ENCODE measurements at places on chromosomes 11 and 22.

DNA sequence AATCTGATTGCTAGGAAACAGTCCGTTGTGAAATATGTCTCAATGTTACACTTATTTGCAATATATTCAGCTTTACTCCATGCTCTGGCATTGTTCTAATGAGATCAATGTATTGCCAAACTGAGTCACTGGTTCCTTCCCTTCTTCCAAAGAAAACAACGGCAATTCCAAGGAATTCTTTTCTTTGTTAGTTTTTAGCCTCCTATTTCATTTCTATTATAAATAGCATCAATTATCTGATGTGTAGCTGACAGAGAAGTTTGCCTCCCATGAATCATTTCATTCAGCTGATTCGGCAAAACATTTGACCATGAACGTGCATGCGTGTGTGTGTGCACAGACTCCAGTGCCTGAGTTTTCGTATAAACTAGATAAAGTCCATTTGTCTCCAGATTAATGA is 346.8 kb downstream of the ETS1 start:
- no peak for DNase-seq

- DNase-seq, result no peak
Observed at GRCh38 chr22:24002272-24002671, 3.0 kb downstream of the GSTT4 start.

DNA sequence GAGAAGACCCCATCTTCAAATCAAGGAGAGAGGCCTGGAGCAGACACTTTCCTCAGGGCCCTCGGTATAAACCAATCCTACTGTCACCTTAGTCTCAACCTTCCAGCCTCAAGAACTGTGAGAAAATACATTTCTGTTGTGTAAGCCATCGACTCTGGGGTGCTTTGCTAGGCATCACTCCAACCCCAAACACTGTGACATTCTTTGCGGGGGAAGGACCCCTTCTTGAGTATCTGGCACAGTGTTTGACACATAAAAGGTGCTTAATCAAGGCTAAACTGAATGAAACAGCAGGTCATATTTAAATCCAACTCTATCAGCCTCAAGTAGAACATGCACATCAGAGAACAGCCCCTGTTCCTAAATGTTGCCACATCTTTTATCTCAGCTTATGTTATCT is 558.1 kb downstream of the INSC start:
- no peak for DNase-seq

- peak; percentile 61 for DNase-seq
Observed at GRCh38 chr22:48072777-48073176, 1310.3 kb downstream of the TBC1D22A start.

DNA sequence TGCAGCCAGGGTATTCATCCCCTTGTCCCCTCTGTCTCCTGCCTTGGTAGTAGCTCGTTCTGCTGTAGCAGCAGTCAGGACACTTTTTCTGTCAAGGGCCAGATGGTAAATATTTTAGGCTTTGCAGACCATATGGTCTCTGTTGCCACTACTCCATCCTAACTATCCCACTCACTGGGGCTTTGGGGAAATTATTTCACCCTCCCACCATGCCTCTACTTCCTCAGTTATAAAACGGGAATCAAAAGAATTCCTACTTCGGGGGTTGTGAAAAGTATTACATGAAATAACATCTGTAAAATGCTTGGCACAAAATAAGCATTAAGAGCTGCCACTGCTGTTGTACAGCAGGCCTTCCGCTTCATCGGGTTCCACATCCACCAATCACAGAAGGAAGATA is 89.9 kb upstream of the LDLRAD3 start:
- no peak for DNase-seq

- DNase-seq, result no peak
Observed at GRCh38 chr11:112268406-112268805, 7.7 kb upstream of the PLET1 start.

DNA sequence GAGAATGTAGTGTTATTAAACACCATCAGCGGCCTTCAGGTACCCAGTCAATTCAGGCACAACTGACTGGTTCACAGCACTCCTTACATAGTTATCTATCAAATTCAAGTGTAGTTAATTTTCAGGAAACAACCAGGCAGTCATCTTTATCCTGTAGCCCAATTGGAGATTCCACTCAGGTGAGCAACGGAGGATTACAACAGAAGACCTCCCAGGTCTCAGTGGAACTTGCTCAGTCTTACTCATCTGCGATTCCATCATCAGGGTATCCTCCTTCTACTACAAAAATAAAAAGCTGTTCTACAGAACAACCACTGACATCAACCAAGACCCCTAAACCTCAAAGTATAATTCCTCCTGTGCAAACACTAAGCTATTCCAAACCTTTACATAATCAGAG is 39.6 kb downstream of the QSER1 start:
- no peak for DNase-seq

DNA sequence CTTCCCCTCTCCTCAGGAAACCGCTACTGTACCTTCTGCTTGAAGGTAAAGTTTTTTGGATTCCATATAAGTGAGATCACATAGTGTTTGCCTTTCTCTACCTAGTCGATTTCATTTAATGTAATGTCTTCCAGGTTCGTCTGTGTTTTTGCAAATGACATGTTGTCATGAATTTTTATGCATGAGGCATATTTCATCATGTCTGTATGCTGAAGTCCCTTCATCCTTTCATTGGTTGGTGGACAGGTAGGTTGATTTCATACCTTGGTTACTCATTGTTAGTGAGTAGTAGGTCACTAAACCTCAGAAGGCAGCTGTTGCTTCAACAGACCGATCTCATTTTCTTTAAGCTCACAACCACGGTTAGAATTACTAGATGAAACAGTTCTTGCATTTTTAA is 60.3 kb downstream of the LRRC74B start:
- DNase-seq, result no peak

GRCh38 chr22:37657590-37658132 is 862 bp upstream of the PDXP start:
- peak; percentile 51 for DNase-seq

DNA sequence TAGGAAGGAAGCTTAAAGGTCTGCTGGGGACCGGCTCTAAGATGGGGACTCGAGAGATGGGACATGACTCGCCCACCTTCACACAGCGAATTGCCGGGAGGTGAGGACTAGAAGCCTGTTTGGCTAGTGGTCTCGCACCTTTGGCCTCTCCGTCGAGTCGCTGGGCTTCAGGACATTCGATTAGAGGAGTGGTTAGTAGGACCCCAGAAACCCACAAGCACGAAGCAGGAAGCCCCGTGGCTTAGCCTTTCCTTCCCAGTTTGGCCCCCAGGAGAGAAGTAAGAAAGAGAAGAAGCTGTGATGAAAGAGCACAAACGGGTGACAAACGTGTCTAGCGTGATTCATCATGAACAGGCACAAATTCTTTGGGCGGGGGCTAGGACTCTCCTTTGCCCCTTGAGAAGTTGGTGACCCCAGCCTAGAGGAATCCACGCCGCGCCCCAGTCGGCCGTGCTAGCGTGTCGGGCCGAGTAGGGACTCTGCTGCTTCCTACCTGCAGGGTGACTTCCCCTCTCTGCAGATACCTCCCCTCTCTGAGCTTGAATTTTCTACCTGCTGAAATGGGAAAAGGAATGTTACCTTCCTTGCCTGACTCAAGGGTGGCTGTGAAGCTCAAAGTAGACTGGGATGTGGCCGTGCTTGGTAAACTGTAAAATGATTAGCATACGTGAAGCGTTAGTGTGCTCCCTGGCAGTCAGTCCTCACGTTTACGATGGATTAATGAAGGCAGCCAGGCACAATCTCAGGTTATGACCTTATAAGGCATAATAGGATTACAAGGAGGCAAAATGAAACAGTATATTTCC is 1.1 kb upstream of the ADM start:
- DNase-seq, result peak; percentile 41

- DNase-seq, result no peak
Observed at GRCh38 chr11:26142891-26143290, 189.0 kb upstream of the ANO3 start.

- DNase-seq, result no peak
Observed at GRCh38 chr11:109819410-109819809, 273.8 kb upstream of the ZC3H12C start.

- no peak for DNase-seq
Observed at GRCh38 chr11:88709567-88709966, 356.2 kb downstream of the GRM5 start.

DNA sequence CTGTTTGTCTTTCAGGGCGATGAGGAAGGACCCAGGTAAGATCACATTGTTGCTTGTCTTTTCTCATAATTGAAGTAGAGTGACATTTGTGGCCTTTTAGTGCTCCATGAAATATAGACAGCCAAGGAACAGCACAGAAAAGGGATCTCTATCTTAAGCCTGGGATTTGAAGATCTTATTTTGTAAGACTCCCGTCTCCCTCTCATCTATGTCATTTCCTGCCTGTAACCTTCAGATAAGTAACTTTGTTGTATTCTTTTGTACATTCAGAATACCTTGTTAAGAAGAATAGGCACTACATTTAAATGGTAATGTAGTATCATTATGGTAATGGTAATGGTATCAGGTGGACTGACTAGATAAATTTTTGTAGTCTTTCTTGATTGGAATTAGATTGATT is 72.8 kb downstream of the TRIM44 start:
- no peak for DNase-seq

DNA sequence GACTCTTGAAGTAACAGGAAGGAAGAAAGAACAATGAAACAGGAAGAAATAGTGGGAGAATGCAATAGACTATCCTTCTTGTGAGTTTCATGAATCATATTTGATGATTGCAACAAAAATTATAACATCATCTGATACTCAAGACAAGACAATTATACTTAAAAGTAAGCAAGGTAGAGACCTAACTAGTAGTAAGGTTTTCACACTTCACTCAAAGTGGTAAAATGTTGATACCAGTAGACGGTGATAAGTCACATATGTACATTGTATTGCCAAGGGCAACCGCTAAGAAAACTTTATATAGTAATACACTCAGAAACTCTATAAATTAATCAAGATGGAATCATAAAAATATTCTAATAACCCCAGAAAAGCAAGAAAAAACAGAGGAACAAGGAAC is 107.8 kb downstream of the CYP2R1 start:
- DNase-seq, result no peak

GRCh38 chr22:46857142-46857884 is 94.9 kb downstream of the TBC1D22A start:
- no peak for DNase-seq

DNA sequence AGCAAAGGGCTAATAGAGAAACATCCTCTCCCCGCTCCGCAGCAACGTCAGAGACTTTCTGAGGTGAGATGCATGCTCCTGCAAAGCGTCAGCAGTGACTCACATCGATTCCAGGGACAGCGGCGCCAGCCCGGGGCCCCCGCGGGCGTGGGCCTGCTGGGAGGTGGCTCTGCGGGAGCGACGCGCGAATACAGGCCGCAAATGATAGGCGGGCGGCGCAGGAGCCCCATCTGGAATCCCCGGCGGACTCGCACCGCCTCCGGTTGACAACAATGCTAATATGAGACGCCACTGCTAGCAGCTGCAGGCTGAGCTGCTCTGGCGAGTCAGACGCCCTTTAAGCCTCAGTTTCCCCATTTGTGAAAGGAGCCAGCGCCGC is 557 bp downstream of the RANGAP1 start:
- DNase-seq, result peak; percentile 69

- DNase-seq, result peak; percentile 62
Observed at GRCh38 chr22:26416670-26417276, 12.3 kb upstream of the ASPHD2 start.

DNA sequence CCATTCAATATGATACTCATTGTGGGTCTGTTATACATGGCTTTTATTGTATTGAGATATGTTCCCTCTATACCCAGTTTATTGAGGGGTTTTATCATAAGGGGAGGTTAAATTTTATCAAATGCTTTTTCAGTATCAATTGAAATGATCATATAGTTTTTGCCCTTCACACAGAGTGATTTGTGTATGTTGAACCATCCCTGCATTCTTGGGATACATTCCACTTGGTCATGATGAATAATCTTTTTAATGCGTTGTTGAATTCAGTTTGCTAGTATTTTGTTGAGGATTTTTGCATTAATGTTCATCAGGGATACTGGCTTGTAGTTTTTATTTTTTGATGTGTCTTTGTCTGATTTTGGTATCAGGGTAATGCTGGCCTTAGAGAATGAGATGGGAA is 98.0 kb downstream of the ATG16L2 start:
- DNase-seq, result no peak

DNA sequence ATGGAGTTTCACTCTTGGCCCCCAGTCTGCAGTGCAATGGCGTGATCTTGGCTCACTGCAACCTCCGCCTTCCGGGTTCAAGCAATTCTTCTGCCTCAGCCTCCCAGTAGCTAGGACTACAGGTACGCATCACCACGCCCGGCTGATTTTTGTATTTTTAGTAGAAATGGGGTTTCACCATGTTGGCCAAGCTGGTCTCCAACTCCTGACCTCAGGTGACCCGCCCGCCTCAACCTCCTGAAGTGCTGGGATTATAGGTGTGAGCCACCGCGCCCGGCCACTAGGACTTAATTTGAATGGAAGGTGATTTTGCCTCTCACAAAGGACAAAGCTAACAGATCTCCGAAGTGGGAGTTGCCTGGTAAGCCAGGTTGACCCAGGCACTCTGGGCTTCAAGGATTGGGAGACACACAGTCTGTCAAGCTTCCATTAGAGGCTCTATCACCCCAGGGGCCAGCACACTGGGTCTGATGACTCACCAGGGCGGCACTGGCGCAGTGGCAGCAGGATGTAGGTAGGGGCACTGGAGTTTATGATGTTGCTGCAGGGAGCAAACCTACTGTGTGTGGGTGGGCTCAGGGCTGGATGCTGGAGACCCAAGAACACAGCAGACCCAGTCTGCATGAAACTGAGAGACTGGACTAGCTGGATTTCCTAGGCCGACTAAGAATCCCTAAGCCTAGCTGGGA is 17.8 kb upstream of the KCTD14 start:
- DNase-seq, result no peak

DNA sequence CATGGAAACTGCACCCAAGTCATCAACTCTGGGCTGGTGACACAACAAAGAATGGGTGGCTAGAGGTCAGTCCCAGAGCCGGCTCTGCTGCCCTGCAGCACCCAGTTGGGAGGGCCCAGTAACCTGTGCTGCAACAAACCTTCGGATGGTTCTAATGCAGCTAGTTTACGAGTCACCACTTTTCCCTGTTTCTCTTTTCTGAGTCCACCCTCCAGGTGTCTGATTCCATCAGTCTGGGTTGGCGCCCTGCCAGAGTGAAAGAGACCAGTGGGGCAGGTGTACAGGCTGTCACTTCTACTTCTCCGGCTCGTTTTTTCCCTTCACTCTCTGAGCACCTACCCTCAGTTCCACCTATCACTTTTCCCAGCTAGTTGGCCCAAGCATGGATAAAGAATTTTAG is 572.9 kb downstream of the NTM start:
- DNase-seq, result no peak

DNA sequence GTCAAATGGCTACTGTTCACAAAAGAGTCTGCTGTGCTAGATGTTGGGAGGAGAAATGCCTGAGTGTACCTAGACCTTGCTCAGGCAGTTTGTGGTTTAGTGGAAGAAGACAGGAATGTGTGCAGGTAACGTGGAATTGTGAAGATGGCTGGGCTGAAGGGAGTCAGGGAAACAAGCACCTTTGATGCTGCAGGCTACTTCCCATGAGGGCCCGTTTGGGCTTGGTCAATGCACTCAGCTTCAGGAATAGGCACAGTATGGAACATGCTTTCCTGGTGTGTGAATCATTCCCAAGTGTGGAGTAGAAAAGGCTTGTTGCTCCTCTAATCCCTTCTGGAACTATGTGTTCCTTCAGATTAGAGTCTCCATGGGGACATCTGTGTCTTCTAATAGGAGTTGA is 318.3 kb upstream of the MTNR1B start:
- DNase-seq, result no peak
